HFFc6 (cell line): ENCODE measurements at places on chromosomes 5 and 9.

DNA sequence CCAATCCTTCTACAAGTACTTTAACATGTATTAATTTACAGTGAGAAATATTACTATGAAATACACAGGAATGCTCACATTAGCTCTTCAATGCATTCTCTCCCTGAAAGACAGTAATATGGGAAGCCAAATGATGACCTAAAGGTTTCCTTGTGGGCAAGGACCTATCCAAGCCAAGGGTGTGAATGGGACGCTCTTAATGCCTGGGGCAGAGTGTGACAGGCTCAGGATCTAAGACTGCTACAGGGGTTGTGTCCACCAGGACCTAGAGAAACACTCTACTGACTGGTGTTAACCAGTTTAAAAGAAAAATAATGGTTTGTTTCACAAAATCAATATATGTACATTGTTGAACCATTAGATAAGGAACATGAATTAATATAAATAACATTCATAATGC lies 158.7 kb downstream of the FGF1 start:
- DNase-seq: no peak

- no peak for DNase-seq
Observed at GRCh38 chr5:77558266-77558665, 66.2 kb upstream of the WDR41 start.

- DNase-seq: peak; percentile 18
Observed at GRCh38 chr9:105245029-105245890, 809 bp downstream of the SLC44A1 start.

- no peak for DNase-seq
Observed at GRCh38 chr9:14827805-14828204, 82.4 kb downstream of the FREM1 start.

DNA sequence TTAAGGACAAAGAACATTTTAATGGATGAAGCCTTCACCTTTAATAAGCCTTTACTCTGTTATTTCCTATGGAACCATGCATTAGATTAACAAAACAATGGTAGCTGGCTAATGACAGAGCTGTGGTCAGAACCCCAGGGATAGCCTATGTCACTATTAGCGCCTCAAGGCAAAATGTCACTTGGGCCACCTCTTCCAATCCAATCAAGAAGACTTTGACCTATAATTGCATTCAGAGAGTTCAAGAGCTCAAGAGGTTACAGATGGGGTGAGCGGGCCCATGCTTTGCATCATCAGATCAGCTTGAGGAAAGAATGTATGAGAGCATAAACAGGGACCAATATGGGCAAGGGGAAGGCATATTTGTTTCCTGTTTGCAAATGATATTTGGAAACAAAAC lies 425.1 kb downstream of the ARHGEF28 start:
- DNase-seq: no peak

DNA sequence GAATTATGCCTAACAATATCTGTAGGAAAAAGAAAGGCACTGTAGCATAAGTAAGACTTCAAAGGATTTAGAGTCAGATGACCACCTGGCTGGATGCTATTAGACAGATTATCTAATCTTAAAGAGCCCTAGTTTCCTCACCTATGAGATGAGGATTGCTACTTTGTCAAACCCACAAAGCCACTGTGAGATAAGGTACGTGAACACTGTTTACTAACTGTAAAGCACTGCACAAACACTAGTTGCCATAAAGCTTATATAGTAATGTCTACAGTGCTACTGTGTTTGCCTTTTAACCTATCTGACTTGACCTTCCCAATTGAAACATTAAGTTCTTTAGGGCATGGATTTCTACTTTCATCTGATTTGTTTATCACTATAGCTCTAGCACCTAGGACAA lies 10.3 kb downstream of the TRMO start:
- DNase-seq: no peak

DNA sequence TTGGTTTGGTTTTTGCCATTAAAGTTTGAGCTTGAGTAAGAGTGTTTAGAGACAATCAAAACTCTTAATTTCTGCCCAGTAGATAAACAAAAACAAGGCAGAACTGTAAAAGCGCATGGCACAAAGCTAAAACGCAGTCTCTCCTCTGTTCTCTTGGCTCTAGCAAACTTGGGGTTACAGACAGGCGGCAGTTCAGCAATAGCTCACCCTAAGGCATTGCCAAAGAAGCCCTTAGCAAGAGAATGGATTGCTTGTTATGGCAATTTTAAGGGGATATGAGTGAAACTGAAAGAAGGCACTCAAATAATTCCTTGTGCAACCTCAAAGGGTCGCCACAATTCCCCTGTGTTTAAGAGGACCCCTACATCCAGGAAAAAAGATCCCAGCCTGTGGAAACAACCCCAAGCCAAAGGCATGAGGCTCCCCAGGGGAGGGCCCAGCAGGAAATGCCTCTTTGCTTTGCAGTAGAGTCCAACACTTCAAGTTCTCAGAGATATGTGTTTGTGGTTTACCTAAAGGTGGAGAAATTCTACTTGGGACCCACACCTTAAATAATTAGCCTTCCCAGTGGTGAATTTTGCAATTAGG lies 317.0 kb upstream of the MPDZ start:
- DNase-seq: no peak

DNA sequence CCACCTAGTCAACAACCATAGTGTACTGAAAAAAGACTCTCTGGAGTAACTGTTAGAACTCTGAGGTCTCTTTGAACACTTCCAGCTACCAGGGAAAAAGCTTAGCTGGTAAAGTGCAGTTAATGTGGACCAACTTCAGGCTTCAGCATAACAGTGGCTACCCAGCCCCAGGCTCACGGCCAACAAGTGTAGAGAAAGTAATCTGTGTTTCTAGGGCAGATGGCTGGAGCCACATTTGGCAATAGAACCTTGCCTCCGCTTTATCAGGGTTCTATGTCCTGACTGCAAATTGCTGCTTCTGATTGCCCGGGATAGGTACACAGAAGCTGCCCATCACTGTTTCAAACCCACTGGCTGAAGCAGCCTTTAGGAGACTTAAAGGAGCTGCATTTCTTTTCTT lies 76.0 kb upstream of the SIMC1 start:
- no peak for DNase-seq
